Hematopoietic multipotent progenitor cell treated with erythropoietin and hydrocortisone succinate and interleukin-3 and kit ligand, for 15 days (in vitro differentiated cells): ENCODE measurements at places on chromosomes 5 and 9.
A peak's percentile ranks its signal among the peaks of the same experiment; 100 is the strongest.

DNA sequence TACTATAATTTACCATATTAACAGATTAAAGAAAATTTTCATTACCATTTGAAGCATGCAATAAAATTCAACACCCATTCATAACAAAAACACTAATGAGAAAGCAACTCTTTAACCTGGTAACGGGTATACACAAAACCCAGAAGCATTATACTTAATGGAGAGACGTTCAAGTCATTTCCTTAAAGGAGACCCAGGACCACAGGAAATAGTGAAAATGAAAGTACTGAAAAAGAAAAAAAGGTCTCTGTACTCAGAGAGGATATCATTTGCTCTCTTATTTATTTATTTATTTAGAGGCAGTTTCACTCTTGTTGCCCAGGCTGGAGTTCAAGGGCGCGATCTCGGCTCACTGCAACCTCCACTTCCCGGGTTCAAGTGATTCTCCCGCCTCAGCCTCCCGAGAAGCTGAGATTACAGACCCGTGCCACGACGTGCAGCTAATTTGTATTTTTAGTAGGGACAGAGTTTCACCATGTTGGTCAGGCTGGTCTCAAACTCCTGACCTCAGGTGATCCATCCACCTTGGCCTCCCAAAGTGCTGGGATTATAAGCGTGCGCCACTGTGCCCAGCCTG is 61.6 kb downstream of the SETX start:
- no peak for DNase-seq

- DNase-seq, result no peak
These were observed 322.2 kb downstream of the CEMIP2 start for GRCh38 chr9:71446106-71446472.

DNA sequence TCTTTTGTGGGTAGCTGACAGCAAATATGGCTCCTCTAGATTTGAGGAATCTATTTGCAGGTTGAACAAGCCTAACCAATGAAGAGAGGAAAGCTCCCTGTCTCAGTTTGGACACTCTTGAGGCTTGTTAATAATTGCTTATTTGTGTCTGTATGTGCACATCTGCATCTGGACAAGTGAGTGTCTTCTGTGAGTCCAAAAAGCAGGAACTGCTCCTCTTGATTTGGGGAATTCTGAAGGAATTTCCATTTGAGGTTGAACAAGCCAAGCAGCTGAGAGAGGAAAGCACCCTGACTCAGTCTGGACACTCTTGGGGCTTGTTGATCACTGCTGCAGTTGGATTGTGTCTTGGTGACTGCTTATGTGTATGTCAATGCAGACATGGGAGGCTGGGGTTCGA is 211.6 kb downstream of the DTWD2 start:
- DNase-seq, result no peak

DNA sequence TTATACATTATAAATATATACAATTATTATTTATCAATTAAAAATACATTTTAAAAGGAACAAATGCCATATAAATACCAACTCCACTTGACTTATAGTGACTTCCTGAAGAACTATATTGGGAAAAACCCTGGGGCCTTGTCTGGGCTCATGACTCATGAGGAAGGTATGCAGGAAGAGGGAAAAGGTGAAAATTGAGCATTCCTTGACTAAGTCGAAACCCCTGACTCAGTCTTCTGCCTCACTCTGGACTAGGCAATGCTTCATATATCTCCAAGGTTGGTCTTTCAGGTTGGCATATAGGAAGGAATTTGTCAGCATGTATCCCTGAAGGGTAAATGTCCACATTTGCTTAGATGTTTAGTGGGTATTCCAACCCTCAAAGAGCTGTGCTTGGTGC is 78.5 kb downstream of the SH3TC2 start:
- no peak for DNase-seq

DNA sequence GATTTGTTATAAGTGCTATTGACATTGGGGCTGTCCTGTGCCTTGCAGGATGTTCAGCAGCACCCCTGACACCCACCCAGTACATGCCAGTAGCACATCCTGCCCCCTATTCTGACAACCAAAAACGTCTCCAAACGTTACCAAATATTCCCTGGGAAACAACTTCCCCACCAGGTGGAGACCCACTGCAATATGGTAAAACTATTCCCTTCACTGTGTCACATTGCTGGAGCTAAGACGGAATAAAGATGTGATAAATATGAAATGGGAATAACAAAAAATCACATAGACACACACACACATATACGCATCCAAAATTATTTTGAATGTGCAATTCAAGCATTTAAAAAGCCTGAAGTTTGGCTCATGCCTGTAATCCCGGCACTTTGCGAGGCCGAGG is 874.3 kb upstream of the DMAC1 start:
- DNase-seq, result no peak

DNA sequence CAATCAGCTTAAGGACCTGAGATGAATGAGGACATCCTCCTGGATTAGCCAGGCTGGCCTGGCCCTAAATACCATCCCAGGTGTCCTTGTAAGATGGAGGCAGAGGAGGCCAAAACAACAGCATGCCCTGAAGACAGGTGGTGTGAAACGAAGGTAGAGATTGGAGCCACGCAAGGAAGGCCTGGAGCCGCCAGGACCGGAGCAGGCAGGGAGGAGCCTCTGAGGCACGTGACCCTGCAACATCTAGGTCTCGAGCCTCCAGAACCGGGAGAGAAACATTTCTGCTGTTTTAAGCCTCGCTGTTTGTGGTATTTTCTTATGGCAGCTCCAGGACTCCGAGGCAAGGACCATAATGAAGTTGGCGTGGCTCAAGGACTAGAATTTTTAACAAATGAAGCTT is 9.7 kb upstream of the COL5A1 start:
- DNase-seq, result no peak

- peak; percentile 85 for DNase-seq
These were observed 3.9 kb upstream of the GNAQ start for GRCh38 chr9:78035383-78035993.

GRCh38 chr5:69184621-69185020 is 4.8 kb upstream of the CENPH start:
- DNase-seq, result no peak

DNA sequence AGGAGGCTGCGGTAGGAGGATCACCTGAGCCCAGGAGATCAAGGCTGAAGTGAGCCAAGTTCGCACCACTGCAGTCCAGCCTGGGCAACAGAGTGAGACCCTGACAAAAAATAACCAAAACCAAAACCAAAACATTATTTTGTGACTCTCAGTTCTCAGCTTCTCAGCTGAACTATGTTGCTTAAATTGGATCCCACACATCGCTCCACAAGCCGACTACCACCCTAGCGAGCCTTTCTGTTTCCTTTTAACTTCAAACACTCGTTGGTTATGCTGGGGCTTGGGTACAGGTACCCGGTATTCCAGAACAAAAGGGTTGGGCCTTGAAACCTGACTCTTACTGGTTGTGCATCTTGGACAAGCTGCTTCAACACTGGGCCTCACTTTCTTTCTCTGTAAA is 3.8 kb upstream of the PTGS1 start:
- DNase-seq, result no peak

DNA sequence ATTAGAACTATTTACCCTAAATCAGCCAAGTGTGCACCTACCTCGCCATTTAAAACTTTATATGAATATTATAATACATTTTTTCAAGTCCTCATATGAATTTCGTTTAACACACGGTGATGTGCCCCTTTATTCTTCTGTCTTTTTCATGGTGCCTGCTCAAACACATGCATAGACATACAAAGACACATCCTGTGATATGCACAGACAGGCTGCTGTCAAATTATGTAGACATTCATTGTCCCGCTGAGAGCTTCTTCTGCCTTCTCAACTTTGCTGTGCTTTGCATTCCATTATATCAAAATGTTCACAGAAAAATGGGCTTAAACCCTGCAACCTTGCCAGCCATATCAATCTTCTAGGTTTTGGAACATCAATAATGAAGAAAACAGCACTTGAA is 193.8 kb downstream of the NTRK2 start:
- DNase-seq, result no peak

- no peak for DNase-seq
These were observed 18.0 kb downstream of the OTULINL start for GRCh38 chr5:14599476-14600127.

DNA sequence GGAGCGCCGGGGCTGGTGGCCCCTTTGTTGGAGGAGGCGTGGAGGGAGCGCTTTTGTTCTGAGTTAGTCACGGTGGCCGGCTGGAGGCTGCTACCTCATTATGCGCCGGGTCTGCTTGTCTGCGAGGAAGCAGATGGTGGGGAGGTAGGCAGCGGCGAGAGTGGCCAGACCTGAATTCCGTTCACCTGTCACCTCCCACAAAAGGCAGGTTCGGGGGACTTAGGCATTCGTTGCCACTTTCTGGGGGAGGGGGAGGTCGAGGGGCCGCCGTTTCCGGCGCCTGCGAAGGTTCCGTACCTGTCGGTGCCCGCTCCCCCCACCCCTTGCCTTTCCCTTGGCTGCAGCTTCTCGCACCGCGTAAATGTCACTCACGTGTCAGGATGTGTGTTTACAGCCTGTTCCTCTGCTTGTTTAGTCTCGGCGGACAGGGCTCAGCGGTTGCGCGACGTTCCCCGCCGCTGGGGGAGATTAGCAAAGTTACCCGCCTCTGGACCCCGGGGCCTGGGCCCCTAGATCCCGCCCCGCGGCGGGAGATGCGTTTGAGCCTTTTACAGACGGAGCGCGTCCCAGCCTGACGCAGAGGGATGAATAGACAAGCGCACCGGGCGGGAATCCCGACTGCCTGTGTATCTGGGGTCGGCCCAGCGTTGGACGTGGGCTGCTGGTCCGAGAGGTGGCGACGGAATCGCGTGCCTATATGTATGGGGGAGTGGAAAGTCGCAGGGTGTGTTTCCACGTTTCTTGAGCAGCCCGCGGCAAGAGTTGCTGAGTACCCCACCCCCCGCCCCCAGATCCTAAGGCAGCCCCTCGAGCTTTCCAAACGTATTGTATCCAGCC is 2.7 kb upstream of the LHX2 start:
- no peak for DNase-seq
